ENCODE measurements at places on chromosomes 5 and 9.

DNA sequence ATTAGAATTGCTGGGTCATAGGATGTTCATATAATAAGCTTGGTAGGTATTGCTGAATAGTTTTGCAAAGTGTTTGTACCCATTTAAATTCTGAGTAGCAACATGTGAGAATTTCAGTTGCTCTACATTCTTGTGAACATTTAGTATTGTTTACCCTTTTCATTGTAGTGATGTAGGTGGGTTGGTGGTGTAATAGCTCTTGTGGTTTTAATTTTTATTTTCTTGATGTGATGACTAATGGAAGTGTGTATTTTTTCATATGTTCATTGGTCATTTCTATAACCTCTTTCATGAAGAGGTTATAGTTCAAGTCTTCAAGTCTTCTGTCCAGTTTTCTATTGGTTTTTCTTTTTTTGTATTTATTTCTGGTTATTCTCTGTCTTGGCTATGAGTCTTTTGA is 34.4 kb downstream of the RASA1 start:
- no peak for DNase-seq

GRCh38 chr5:60350794-60351193 is 349.2 kb downstream of the DEPDC1B start:
- DNase-seq, result no peak

DNA sequence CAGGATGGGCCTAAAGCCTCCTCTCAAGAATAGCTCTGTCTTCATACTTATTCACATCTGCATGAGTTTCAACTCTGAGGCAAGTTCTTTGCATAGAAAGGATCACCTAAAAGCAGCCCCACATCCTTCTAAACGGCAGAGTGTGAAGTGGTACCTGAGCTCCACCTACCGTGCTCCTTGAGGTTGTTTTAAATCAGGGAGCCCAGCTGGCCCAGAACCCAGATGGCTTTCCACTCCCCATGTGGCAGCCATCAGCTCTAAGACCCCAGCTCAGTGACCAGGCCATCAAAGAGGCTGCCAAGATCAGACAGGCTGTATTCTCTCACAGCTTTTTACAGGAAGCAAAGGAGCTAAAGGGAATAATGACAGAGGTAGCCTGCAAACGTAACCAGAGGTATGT is 299.3 kb downstream of the RASEF start:
- no peak for DNase-seq

DNA sequence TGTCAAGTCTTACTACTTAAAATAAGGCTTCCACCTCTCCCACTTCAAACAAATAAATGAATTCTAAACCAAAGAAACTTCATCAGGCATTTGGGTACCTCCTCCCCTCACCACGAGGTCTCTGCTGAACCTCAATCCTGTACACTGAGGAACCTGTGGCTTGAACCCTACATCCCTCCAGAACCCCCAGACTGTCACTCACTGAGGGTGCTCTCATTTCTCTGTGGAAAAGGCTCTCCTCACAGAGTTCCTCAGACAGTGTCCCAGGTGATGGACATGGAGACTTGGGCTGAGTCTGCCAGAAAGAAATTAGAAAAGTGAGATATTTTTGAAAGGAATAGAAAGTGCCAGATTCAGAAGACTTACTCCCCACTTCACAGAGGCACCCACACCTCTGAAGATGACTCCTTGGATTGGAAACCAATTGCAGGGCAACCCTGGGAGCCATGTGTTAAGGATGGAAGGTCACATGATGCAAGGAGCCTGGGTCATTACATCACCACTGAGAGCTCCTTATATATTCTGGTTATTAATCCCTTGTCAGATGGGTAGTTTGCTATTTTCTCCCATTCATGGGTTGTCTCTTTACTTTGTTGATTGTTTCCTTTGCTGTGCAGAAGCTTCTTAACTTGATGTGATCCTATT is 19.8 kb downstream of the MLANA start:
- DNase-seq, result no peak

- DNase-seq, result no peak
These were observed 12.0 kb downstream of the ENHO start for GRCh38 chr9:34510497-34511468.

- no peak for DNase-seq
These were observed 161.1 kb downstream of the COL23A1 start for GRCh38 chr5:178429156-178429468.

GRCh38 chr5:80246995-80247729 is 8.7 kb downstream of the SERINC5 start:
- no peak for DNase-seq

- DNase-seq, result no peak
These were observed 744.9 kb downstream of the TAF11L14 start for GRCh38 chr5:18379189-18379588.

Measured in activated CD4-positive, alpha-beta T cell treated with anti-CD3 and anti-CD28 coated beads for 24 hours (primary cell).